Breast epithelium (tissue), 4 donors: ENCODE measurements at places on chromosomes 2 and 18. TPM values are rescaled to one million over a fixed set of nuclear protein-coding genes. Genes with fewer than 3 reads are reported as not detected.

- H3K27me3 ChIP-seq: no peaks in the 10 kb centered on the region
- no peaks in the 10 kb centered on the region for H3K36me3 ChIP-seq
- no peak for DNase-seq
- no peaks in the 10 kb centered on the region for H3K4me1 ChIP-seq
- H3K4me3 ChIP-seq: no peak overlapping the region
- no peak overlapping the region for H3K27ac ChIP-seq
These were observed 1809.5 kb upstream of the CELF4 start for GRCh38 chr18:39375066-39375465.

DNA sequence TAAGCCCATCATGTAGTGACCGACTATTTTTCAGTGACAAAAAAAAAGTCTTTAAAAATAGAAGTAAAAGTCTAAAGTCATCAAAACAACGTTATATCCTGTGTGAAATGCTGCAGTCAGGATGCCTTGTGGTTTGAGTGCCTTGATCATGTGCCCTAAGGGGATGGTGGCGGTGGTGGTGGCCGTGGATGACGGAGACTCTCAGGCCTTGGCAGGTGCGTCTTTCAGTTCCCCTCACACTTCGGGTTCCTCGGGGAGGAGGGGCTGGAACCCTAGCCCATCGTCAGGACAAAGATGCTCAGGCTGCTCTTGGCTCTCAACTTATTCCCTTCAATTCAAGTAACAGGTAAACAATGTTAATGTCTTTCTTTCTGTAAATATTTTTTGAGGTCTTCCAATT, at the start of gene CD28:
Gene CD28, plus strand, starts transcription at position 237 of the 400 bp plus-strand sequence. Its CDS starts 58 bp downstream, at position 295.
- H3K27ac ChIP-seq: no peak within 1 kb of the TSS
- no peak within 1 kb of the TSS for H3K4me3 ChIP-seq
- H3K4me1 ChIP-seq: no peaks in the 10 kb centered on the region

GRCh38 chr2:104429639-104430358, 424.1 kb upstream of the POU3F3 start:
- DNase-seq: no peak
- H3K27ac ChIP-seq: no peak overlapping the region
- H3K27me3 ChIP-seq: no peaks in the 10 kb centered on the region
- no peaks in the 10 kb centered on the region for H3K36me3 ChIP-seq

DNA sequence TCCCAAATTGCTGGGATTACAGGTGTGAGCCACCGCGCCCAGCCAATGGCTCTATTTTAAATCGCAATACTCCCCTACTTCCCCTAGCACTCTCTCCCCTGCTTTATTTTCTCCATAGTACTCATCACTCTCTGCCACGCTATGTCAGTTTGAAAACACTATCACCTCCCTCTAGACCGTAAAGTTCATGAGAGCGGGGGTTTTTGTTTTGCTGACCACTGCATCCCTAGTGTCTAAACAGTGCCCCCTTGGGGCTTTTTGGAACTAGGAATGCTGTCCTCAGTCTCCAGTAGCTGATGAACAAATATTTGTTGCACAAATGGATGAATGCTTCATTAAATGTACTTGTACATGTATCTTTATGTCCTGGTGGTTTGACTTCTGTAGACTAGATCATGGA, 44.1 kb downstream of the ATOH8 start:
- no peaks in the 10 kb centered on the region for H3K27me3 ChIP-seq
- no peak overlapping the region for H3K4me3 ChIP-seq
- H3K27ac ChIP-seq: no peak overlapping the region

DNA sequence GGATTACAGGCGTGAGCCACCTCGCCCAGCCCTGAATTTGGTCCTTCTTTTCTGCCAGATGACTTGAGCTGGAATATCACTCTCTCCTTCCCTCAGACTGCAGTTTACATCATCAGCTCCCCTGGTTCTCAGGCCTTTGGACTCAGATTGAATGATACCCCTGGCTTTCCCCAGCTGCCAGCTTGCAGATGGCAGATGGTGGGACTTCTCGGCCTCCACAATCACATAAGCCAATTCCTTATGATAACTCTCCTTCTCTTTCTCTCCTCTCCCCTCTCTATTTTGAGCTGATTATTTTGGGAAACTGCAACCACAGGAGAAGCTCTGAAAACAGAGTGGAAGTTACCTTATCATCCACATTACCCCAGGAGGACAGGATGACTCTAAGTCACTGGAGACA, 33.4 kb upstream of the ATP8B1 start:
- H3K4me1 ChIP-seq: no peaks in the 10 kb centered on the region
- no peak for DNase-seq
- no peaks in the 10 kb centered on the region for H3K36me3 ChIP-seq
- H3K27me3 ChIP-seq: no peaks in the 10 kb centered on the region

DNA sequence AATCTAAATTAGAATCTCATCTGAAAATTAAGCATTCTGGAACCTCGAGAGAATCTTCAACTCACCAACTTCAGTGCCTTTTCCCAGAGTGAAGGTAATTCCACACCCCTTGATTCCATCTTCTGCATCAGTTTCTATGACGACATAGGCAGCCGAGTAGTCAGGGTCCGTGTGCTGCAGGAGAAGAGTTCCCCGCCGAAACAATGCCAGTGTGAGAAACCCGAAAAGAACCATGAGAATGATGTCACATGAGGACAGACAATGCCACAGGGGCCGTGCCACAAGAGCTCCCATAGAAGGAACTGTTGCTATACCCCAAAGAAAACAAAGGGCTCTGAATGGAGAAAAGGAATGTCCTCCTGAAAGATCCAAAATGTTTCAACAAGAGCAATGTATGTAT, 6.0 kb downstream of the ENOSF1 start:
- no peaks in the 10 kb centered on the region for H3K27me3 ChIP-seq
- no peak overlapping the region for H3K4me3 ChIP-seq
- no peaks in the 10 kb centered on the region for H3K4me1 ChIP-seq
- no peak for DNase-seq
- no peaks in the 10 kb centered on the region for H3K36me3 ChIP-seq

DNA sequence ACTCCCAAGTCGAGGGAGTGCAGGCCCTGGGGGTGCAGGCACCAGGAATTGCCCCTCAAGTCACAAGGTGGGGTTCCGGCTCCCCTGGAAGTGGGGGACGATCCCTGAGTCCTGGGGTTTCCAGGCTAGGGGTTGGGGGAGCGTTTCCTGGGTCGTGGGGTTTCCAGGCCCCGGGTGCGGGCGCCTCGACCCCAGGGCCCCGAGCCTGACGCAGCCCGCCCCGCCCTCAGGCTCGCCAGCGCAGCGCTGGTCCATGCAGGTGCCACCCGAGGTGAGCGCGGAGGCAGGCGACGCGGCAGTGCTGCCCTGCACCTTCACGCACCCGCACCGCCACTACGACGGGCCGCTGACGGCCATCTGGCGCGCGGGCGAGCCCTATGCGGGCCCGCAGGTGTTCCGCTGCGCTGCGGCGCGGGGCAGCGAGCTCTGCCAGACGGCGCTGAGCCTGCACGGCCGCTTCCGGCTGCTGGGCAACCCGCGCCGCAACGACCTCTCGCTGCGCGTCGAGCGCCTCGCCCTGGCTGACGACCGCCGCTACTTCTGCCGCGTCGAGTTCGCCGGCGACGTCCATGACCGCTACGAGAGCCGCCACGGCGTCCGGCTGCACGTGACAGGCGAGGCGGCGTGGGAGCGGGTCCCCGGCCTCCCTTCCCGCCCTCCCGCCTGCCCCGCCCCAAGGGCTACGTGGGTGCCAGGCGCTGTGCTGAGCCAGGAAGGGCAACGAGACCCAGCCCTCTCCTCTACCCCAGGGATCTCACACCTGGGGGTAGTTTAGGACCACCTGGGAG, 12.0 kb downstream of the SIGLEC15 start:
- H3K4me1 ChIP-seq: no peaks in the 10 kb centered on the region
- H3K27ac ChIP-seq: no peak overlapping the region
- H3K4me3 ChIP-seq: peak overlapping the region; percentile 46
- H3K36me3 ChIP-seq: no peaks in the 10 kb centered on the region
- peaks cover 12% of the 10 kb centered on the region for H3K27me3 ChIP-seq

- no peaks in the 10 kb centered on the region for H3K4me1 ChIP-seq
- H3K27ac ChIP-seq: no peak overlapping the region
- H3K4me3 ChIP-seq: no peak overlapping the region
- H3K36me3 ChIP-seq: no peaks in the 10 kb centered on the region
- DNase-seq: no peak
These were observed 4.5 kb downstream of the GPR39 start for GRCh38 chr2:132420816-132421805.

DNA sequence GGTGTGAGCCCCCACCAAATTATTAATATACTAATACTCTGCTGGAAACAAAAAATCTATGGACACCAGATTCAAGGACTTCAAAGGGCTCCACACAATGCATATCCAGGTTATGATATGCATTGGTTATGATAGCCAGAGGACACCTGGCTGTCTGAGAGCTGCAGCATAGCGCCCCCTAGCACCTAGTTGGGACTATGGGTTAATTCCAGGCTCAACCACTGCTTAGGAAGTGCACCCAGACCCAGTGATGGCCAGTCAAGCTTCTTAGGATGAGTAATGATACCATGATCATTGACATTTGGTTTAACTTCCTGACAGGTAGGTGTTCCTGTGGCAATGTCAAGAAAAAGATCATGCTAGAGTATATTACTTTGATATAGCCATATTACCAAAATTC, 3.8 kb upstream of the FRZB start:
- H3K4me3 ChIP-seq: no peak overlapping the region
- H3K27ac ChIP-seq: no peak overlapping the region
- H3K4me1 ChIP-seq: no peaks in the 10 kb centered on the region

Gene WNT6
- total RNA-seq: 0.48 TPM
